Hepatocyte (in vitro differentiated cells): ENCODE measurements at places on chromosomes 2 and 18.

GRCh38 chr18:76875390-76876325 is 53.3 kb downstream of the ZNF236 start:
- no peaks in the 10 kb centered on the region for H3K36me3 ChIP-seq
- peak; percentile 78 for DNase-seq
- H3K4me1 ChIP-seq = no peaks in the 10 kb centered on the region
- H3K27ac ChIP-seq = no peak overlapping the region
- no peak overlapping the region for H3K4me3 ChIP-seq

- H3K4me3 ChIP-seq = no peak overlapping the region
- DNase-seq = peak; percentile 56
- H3K4me1 ChIP-seq = no peaks in the 10 kb centered on the region
- H3K36me3 ChIP-seq = peaks cover 4% of the 10 kb centered on the region
- H3K27me3 ChIP-seq = no peaks in the 10 kb centered on the region
Observed at GRCh38 chr2:159755788-159756187, 42.2 kb downstream of the CD302 start.

- H3K27ac ChIP-seq = no peak overlapping the region
- H3K27me3 ChIP-seq = no peaks in the 10 kb centered on the region
- H3K36me3 ChIP-seq = no peaks in the 10 kb centered on the region
- no peak overlapping the region for H3K4me3 ChIP-seq
- no peak for DNase-seq
- H3K4me1 ChIP-seq = no peaks in the 10 kb centered on the region
Observed at GRCh38 chr2:19109518-19109917, 248.9 kb downstream of the OSR1 start.

- no peaks in the 10 kb centered on the region for H3K36me3 ChIP-seq
- no peak overlapping the region for H3K27ac ChIP-seq
- no peak overlapping the region for H3K4me3 ChIP-seq
- DNase-seq = no peak
Observed at GRCh38 chr2:180872255-180872654, 108.2 kb upstream of the UBE2E3 start.

GRCh38 chr2:201932511-201932910 is 101.1 kb upstream of the FZD7 start:
- no peaks in the 10 kb centered on the region for H3K27me3 ChIP-seq
- H3K4me1 ChIP-seq = peaks cover 13% of the 10 kb centered on the region
- no peaks in the 10 kb centered on the region for H3K36me3 ChIP-seq
- DNase-seq = no peak
- H3K27ac ChIP-seq = no peak overlapping the region

DNA sequence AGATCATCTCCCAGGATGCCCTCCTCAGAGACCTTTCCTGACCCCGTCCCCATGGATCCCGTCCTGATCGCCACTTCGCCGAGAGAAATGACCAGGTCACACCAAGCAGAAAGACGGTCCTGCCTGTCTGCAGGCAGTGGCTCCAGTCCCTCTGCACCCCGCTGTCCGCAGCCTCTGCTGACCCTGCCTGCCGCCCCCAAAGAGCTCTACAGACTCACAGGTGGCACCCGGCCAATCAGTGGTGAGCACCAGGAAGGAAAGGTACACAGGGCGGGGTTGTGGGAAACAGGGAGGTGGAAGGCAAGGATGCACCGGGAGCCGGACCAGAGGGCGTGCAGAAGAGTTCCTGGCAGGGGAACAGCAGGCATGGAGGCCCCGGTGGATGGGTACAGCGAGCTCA is 94.8 kb downstream of the NDUFA10 start:
- no peak overlapping the region for H3K27ac ChIP-seq
- H3K27me3 ChIP-seq = no peaks in the 10 kb centered on the region
- H3K4me3 ChIP-seq = no peak overlapping the region
- H3K4me1 ChIP-seq = no peaks in the 10 kb centered on the region

- H3K27ac ChIP-seq = no peak overlapping the region
- no peaks in the 10 kb centered on the region for H3K4me1 ChIP-seq
- DNase-seq = peak; percentile 4
- H3K4me3 ChIP-seq = no peak overlapping the region
Observed at GRCh38 chr2:151459358-151459757, 49.7 kb downstream of the RIF1 start.

- no peak within 1 kb of the TSS for H3K4me3 ChIP-seq
- no peak for DNase-seq
- peaks cover 98% of the 10 kb centered on the region for H3K27me3 ChIP-seq
- no peak within 1 kb of the TSS for H3K27ac ChIP-seq
- peaks cover 15% of the 10 kb centered on the region for H3K4me1 ChIP-seq
- no peaks in the 10 kb centered on the region for H3K36me3 ChIP-seq
Observed at GRCh38 chr2:44941551-44942234, at the start of gene SIX3. Gene SIX3 (plus strand): TSS chr2:44941702. CDS start chr2:44942105, 403 bp downstream.

DNA sequence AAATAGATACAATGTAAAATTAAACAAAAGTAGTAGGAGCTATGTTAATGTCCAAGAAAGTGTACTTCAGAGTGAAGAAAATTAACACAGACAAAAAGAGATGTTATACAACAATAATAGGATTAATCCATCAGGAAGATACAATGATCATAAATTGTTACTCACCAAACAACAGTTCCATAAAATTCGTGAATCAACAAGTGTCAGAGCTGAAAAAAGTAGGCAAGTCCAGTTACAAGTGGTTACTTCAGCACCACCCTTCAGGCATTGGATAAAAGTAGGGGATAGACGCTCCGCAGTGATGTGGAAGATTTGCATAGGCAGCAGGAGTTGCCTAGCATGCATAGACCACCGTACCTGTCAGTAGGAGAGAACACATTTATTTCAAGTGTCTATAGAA is 77.8 kb downstream of the ATP9B start:
- no peak for DNase-seq
- no peak overlapping the region for H3K27ac ChIP-seq
- H3K4me3 ChIP-seq = no peak overlapping the region
- H3K36me3 ChIP-seq = no peaks in the 10 kb centered on the region
- no peaks in the 10 kb centered on the region for H3K4me1 ChIP-seq

GRCh38 chr2:36500072-36500471 is 97.9 kb downstream of the FEZ2 start:
- H3K4me3 ChIP-seq = no peak overlapping the region
- no peak overlapping the region for H3K27ac ChIP-seq
- H3K36me3 ChIP-seq = no peaks in the 10 kb centered on the region
- H3K27me3 ChIP-seq = no peaks in the 10 kb centered on the region
- H3K4me1 ChIP-seq = no peaks in the 10 kb centered on the region

- no peaks in the 10 kb centered on the region for H3K27me3 ChIP-seq
- no peak overlapping the region for H3K4me3 ChIP-seq
Observed at GRCh38 chr2:157194097-157194688, 63.3 kb upstream of the GALNT5 start.
